ENCODE measurements at places on chromosomes 12 and 14. TPM values are rescaled to one million over a fixed set of nuclear protein-coding genes. Genes with fewer than 3 reads are reported as not detected.

KRT74 gene
- total RNA-seq, result not detected

PMCH gene
- total RNA-seq, result not detected

PAPLN gene
- 12.2 TPM for total RNA-seq

ERBB3 gene
- total RNA-seq, result 0.33 TPM

ACRBP gene
- 0.29 TPM for total RNA-seq

PIP4P1 gene
- 26.5 TPM for total RNA-seq

ATP23 gene
- total RNA-seq, result 6.9 TPM

AMDHD1 gene
- total RNA-seq, result 0.33 TPM

DAAM1 gene
- total RNA-seq, result 26.3 TPM

AQP6 gene
- not detected for total RNA-seq

C1R gene
- 432 TPM for total RNA-seq

CLEC4C gene
- not detected for total RNA-seq

Data from smooth muscle cell of trachea (primary cell).